CD4-positive, alpha-beta T cell treated with Interleukin-15 for 1 hour (primary cell): ENCODE measurements at places on chromosomes 2 and 18.

DNA sequence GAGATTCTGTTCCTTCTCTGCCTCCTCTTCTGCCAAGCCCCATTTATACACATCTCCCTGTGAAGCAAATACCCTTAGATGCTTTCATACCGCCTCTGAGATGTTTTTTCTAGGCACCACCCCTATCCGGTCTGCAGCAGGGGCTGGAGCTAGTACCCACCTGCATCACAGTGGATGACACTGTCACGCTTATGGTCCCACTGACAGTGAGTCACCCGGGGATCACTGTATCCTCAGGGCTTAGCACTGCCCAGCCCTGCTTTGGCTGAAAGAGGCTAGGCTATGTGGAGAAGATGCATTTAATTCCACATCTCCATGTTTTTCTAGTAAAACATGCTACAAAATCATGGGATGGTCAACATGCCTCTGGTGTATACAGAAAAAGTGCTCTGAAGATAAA lies 9.9 kb downstream of the FABP1 start:
- no peak for DNase-seq

DNA sequence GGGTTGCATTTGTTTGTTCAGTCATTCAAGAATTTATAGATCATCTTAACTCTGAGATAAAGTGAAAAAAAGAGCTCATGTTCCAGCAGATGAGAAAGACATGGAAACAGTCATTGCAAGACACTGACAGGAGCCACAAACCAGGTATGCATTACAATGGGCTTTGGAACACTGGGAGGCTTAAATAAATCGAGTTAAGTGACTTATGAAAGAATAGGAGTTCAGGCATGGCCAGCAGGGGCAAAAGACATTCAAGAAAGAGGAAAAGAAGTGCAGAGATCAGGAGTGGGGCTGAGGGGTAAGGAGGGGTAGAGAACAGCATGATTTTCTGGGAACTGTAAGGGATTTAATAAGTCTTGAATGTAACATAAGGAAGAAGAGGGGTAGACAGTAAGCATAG lies 121.2 kb upstream of the EPC2 start:
- no peak for DNase-seq

- no peak for DNase-seq
Measured at GRCh38 chr2:150732491-150732890, 245.0 kb upstream of the RND3 start.

DNA sequence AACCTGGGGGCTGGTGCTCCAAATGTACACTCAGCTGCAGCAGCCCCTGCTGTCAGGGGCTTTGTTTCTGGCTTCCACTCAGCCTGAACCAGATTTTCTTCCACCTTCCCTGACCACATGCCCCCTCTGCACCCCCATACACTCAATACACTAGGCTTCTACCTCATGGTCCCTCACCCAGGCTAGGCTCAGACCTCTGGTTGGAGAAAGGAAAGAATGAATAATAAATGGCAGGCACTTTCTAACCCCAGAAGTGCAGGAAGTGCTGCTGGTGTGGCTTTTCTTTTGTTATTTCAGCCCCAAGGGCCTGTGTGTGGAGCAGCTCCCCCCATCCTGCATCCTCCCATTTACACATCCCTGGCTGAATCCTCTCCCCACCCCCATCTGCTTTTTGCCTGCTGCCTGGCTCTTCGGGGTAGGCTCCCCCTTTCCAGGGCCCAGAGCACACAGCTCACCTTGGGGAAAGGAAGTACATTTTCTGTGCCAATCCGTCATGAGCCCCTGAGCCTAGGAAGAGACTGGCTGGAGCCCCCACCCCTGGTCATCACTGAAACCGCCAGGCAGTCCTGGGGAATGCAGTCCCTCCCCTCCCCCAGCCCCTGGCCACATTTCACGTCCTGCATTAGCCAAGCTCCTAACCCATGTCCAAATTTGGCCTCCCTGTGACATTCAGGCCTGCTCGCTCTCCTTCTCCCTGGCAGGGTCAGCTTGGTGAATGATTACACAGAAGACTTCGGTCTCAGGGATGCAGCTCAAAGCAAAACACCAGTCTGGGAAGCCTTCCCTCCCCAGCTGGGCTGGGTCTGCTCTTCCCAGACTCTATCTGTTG lies 2.6 kb downstream of the DYSF start:
- DNase-seq, result no peak
